NCI-H1048 (cell line): ENCODE measurements at places on chromosomes 6 and 20.

- no peak for DNase-seq
These were observed 775.8 kb upstream of the FLRT3 start for GRCh38 chr20:15113144-15113773.

GRCh38 chr6:170291271-170292110 lies 613 bp upstream of the DLL1 start:
- DNase-seq: no peak

DNA sequence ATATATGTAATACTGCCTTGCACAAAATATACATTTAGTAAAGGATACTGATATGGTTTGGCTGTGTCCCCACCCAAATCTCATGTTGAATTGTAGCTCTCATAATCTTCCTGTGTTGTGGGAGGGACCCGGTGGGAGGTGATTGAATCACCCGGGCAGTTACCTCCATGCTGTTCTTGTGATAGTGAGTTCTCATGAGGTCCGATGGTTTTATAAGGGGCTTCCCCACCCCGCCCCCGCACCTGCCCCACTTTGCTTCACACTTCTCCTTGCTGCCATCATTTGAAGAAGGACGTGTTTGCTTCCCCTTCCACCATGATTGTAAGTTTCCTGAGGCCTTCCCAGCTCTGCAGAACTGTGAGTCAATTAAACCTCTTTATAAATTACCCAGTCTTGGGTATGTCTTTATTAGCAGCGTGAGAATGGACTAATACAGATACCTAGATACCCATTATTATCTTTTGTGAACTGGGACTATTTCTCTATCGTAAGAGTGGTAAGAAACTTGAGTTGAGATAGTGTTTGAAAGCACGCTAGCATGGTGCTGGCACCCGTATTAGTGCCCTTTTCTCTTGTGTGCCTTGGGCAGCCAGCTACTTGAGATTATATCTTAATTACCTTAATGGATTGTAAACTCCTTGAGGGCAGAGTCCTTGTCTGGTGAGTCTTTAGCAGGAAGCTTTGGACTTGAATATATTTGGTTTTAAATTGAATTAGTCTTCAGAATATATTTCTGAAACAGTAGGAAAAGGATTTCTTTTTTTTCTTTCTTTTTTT lies 25.6 kb downstream of the TOP1 start:
- no peak for DNase-seq

DNA sequence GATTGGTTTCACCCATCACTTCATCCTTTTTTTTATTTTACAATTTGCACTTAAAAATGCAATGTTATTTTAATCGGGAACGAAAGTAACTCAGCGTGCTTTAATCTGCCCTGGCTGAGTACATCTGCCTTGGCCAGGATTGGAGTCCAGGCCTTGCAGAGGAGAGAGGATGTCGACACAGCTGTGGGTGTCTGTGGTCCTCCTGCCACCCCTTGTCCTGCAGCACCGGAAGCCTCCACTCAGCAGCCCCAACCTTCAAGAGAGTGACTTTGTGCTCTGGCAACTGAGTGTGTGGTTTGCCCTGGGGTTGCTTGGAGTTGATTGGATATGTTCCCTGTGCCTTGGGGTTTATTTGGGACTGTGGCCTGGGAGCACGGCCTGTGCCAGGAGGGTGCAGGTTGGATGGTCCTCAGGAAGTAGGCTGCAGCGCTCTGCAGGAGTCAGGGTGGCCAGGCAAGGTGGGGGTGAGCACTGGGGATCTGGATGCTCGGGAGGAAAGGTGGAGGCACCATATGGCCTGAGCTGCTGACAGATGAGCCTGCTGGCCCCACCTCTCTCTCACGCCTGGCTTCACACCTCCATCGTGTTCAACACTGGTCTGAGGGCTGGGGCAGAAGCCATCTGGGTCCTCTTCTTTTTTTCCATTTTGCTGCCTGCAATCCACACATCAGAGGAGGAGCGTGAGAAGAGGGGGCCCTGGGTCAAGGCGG lies 4.3 kb downstream of the MYT1 start:
- DNase-seq: no peak

- DNase-seq: no peak
These were observed 38.5 kb upstream of the BMP6 start for GRCh38 chr6:7687145-7688111.

GRCh38 chr6:109696355-109696754 lies 5.3 kb downstream of the FIG4 start:
- DNase-seq: no peak

- DNase-seq: no peak
These were observed 17.5 kb downstream of the VAPB start for GRCh38 chr20:58406422-58407001.

- no peak for DNase-seq
These were observed 24.1 kb upstream of the CCR6 start for GRCh38 chr6:167098825-167099225.

DNA sequence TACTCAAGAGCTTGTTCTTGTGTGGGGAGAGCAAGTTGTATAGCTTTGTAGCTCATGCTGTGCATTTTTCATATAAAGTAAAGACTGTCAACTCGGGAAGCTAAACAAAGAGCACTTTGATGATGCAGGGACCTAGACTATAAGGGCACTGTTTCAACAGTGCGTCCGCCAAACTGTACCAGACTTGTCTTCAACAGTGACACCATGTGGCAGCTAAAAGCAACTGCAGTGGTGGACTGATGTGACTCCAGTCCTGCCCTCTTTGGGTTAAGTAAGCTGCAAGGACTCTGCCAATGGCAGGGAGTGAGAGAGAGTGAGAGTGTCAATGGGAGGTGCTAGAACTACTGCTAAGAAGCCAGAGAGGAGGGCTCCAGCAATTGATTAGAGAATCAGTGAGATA lies 48.1 kb upstream of the MC3R start:
- no peak for DNase-seq

DNA sequence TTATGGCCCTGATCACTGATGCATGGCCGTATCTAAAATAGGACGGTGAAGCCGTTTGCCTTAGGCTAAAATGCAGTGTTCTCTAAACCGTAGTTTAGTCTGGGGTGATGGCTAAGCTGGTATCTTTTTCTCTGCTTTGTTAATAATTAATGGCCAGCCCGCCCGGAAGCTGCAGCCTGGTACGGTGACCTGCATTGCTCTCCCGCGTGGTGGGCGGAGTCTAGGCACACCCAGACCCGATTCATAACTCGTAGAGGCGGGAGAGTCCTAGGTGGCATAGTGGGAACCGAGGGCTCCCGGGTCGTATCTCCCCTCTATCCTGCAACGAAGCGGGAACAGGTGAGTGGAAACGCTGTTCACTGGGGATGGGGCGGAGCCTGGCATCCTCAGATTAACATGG lies 5.5 kb downstream of the CDH4 start:
- DNase-seq: no peak

- no peak for DNase-seq
These were observed 42.5 kb downstream of the HMGCLL1 start for GRCh38 chr6:55536391-55536956.

DNA sequence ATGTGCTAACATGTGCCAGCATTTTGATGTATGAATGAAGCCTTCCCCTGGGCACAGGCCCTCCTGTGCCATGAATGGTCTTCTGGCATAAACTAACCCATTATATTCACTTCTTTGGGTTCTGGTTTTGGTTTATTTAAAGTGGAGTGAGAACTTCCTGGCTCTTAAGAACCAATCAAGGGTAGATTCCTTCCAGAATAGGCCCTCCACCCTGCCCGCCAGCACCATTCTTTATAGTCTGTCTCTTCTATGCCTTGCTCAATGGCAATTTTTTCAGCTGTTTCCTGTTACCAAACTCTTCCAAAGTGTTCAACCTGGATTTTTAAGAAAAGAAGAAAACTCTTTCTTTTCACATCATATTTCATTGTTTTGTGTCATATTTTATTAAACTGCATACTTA lies 44.1 kb downstream of the VEGFA start:
- no peak for DNase-seq

- no peak for DNase-seq
These were observed 92.6 kb downstream of the RNGTT start for GRCh38 chr6:88870717-88871330.

- no peak for DNase-seq
These were observed 123.5 kb downstream of the THBS2 start for GRCh38 chr6:169130113-169130512.

GRCh38 chr20:23028392-23028791 lies 6.7 kb upstream of the SSTR4 start:
- no peak for DNase-seq

DNA sequence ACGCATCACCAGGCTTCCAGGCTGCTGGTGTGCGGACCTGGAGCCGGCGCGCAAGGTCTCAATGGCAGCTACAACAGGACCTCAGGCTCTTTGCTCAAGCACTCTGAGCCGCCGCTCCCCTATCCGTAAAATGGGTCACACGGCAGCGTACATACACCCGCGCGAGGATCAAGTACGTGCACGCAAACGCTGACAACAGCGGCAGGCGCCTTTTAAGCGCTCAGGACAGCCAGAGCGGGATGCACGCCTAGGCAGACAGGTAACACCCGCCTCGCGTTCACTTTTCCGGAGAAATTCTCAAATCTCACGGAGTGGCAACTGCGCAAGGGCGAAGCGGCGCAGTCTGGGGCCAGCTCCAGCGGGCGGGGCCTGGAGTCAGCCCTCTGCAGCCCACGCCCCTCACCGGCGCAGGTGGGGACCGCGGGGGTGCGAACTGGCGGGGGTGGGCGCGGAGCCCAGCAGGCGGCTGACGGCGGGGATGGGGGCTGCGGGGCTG lies 535 bp downstream of the EXOC2 start:
- no peak for DNase-seq
